Activated CD4-positive, alpha-beta T cell treated with anti-CD3 and anti-CD28 coated beads, Interleukin-2, amount 50 U/mL, for 24 hours (primary cell): ENCODE measurements at places on chromosomes 6 and 20.

- DNase-seq = no peak
Observed at GRCh38 chr6:85403331-85404015, 46.4 kb upstream of the NT5E start.

GRCh38 chr20:19588241-19588640 lies 169.8 kb upstream of the RIN2 start:
- DNase-seq = no peak

GRCh38 chr6:101011186-101011585 lies 130.1 kb upstream of the ASCC3 start:
- DNase-seq = no peak

DNA sequence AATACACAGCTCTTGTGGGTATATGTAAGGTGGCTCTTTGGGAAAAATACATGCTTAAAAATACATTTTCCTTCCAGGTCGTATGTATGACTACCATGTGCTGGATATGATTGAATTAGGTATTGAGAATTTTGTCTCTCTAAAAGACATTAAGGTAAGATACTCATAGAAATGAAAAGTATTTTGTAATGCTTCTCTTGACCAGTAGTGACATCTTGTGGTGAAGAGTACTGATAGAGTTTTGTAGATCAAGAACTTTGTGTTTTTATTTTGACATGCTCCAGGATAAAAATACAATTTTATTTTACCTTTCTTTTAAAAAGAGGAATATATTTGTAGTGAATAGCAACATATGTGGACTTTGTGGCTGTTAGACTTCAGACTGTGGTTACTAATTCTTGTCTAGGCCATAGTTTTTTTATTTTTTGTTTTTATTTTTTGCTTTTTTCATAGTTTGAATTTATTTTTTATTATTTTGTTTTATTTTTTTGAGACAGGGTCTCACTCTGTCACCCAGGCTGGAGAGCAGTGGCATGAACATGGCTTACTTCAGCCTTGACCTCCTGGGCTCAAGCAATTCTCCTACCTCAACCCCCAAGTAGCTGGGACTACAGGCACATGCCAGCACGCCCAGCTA lies 17.9 kb downstream of the RPF2 start:
- DNase-seq = no peak

GRCh38 chr6:133595111-133595761 lies 293.7 kb upstream of the TCF21 start:
- no peak for DNase-seq

DNA sequence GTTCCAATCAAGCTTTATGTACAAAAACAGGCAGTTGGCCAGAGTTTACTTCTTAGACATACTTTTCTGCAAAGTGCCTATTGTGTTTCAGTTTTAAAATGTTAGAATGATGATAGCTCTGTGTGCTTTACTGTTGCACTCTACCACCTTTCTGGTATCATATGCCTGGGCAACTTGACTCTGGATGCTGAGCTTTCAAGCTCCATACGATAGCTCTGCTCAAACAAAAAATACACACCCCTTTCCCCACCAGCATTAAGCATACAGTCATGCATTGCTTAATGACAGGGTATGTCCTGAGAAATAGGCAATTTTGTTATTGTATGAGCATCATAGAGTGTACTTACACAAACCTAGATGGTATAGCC lies 123.1 kb downstream of the RCAN2 start:
- no peak for DNase-seq

DNA sequence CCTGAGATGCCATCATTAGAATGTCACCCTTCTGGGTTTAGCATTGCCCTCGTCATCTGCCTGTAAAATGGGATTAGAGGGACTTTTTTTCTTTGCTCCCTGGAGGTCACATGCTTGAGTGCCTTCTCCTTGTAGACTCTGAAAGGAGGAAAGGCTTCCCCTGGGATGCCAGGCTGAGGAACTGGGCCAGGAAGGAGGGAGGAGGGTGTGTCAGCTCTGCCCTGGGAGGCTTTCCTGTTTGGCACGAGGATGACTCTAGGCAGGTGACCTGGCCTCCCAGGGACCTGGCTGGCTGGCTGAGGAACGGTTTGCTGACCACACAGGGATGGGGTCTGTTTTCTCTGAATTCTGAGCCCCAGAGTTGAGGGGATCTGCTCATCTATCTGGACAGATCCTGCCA lies 137.9 kb upstream of the RNF24 start:
- no peak for DNase-seq

DNA sequence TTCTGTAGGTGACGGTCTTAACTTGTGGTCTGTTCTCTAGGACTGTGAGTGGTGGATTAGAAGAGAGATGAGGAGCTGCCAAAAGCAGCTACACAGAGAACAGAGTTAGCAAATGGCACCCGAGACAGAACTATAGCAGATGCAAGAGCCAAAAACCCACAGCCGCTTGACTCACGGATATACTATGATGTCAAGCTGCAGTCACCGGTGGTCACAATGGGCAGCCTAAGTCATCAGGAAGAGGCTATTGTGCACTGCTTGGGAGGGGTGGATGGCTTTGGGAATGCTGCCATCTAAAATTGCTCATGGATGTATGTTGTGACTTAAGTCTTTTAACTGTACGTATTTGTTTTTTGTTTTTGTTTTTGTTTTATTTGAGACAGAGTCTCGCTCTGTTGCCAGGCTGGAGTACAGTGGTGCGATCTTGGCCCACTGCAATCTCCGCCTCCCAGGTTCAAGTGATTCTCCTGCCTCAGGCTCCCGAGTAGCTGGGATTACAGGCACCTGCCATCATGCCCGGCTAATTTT lies at the start of gene GTSF1L:
GTSF1L (minus strand) TSS at position 192 of the 528 bp plus-strand sequence. CDS start 308 bp downstream, outside the sequence.
- DNase-seq = no peak

DNA sequence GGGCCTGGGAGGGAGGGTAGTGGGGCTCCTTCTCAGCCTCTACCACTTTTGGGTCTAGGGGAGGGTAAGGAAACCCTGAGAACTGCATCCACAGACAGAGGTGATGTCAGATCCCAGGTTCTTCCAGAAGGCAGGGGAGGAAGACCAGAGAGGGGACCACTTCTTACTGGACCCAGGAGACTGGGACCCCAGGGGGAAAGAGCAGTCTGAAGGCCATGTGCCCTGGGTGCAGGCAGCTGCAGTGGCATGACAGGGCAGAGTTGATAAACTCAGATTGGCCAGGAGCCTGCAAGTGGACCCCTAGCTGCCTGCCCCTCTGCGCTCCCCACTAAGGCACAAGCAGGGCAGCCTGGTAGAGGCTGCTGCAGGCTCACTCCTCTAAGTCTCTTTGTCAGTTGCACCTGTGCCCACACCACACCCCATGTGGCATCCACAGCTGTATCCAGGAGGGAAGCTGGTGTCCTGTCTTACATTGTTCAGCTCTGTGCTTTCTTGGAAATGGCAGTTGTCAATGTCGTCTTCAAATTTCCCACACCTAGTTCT lies 2.7 kb downstream of the CST9L start:
- no peak for DNase-seq

- no peak for DNase-seq
Observed at GRCh38 chr20:37242503-37242902, 19.1 kb downstream of the GHRH start.

- DNase-seq = no peak
Observed at GRCh38 chr6:80793411-80793810, 686.9 kb downstream of the BCKDHB start.

DNA sequence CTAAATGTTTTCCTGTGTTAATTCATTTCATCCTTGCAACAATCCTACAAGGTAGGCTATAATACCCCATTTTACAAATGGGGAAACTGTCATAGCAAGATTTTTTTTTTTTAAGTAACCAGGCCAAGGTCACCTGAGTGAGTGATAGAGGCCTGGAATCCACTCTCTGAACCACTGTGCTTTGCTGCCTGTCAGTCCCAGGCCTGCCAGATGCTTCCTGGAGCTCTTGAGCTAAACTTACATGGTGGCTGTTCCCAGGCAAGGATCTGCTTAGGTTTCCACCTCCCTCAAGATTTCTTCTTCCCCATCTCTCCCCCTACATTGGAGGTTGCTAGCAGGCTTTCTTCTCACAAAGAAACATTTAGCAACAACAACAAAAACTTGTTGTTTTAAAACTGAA lies 32.7 kb upstream of the RNF8 start:
- no peak for DNase-seq

- no peak for DNase-seq
Observed at GRCh38 chr20:49675368-49676151, 38.1 kb downstream of the B4GALT5 start.

DNA sequence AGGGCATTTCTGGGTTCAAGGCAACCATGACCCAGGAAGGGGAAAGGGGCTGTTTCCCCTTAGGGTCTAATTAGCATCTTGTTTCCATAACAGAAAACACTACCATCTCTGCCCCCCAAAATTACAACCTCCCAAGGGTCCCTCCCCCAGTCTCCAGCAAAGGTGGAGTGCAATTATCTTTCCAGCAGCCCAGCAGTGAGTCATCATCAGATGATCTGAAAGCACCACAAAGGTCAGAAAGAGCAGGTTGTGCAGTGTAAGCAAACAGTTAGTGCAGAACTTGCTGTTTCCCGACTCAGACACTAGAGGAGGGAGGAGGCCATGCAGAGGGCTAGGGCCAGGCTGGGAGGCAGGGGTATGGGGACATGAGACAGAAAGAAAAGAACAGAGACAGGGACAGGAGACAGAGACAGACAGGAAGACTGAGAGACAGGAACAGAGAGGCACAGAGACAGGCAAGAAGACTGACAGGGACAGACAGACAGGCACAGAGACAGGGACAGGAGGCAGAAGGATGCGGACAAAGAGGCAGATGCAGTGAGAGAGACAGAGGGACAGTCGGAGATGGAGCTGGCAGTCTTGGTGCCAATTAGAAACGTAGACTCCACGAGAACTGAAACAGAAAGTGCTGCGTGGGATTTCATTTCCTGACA lies 62.5 kb downstream of the PYGB start:
- peak; percentile 22 for DNase-seq

GRCh38 chr6:152233547-152234320 lies 403.4 kb downstream of the SYNE1 start:
- peak; percentile 42 for DNase-seq
